ENCODE measurements at places on chromosomes 3 and 15.
A peak's percentile ranks its signal among the peaks of the same experiment; 100 is the strongest.

- DNase-seq, result no peak
Measured at GRCh38 chr3:74722211-74722610, 107.8 kb upstream of the CNTN3 start.

DNA sequence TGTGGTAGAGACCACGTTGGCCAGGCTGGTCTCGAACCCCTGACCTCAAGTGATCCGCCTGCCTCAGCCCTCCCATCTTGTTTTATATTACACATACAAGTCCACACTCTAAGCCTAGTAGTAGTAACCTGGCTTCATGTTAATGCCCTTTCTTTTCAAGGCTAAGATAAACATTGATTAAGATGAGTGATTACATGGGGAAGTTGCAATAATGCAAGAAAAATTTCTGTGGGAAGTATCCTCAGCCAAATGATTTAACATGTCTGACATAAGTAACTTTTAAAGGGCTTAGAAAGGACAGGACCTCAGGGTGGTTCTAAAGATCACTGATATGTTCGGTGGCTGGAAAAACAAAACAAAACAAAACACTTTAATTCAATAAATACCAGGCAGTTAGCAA is 72.1 kb downstream of the SFMBT1 start:
- no peak for DNase-seq

GRCh38 chr3:120839120-120839519 is 68.9 kb upstream of the STXBP5L start:
- no peak for DNase-seq

- no peak for DNase-seq
Measured at GRCh38 chr3:133293397-133294110, 106.3 kb upstream of the BFSP2 start.

- peak; percentile 78 for DNase-seq
Measured at GRCh38 chr3:140898340-140899180, 43.1 kb upstream of the SLC25A36 start.

- no peak for DNase-seq
Measured at GRCh38 chr3:97979610-97980009, 7.4 kb upstream of the RIOX2 start.

- no peak for DNase-seq
Measured at GRCh38 chr3:152331998-152332397, 63.3 kb downstream of the MBNL1 start.

DNA sequence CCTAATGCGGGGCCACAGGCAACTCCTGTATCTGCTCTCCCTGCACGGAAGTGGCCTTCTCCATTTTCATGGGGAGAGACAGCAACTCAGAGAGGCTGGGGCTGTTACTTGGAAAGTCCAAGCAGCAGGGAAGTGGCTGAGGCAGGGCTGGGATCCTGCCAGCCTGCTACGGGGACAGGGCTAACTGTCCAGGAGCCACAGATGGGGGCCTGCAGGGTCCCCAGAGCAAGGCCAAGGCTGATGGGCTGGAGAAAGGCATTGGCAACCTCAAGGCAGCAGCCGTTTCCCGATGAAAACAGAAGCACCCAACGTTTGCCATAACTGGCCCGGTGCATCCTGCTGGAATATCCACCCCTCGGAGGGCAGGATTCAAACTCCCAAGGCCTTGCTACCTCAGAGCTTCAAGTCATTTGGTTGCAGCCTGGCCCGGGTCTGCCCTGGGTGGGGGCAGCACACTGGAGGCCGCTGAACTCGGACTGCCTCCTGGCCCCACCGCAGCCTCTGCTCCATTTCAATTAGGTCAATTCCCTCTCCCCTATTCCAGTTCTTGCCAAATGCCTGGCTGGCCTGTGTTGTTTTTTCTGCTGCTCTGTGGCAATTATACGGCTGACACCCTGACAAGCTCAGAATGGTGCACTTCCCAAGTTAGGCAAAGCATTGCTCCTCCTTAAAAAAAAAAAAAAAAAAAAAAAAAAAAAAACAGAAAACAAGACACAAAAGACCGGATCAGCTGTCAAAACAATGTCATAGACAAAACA is 143.5 kb downstream of the NUP210 start:
- DNase-seq, result no peak

- DNase-seq, result peak; percentile 51
Measured at GRCh38 chr15:57861815-57862586, 155.5 kb downstream of the POLR2M start.

DNA sequence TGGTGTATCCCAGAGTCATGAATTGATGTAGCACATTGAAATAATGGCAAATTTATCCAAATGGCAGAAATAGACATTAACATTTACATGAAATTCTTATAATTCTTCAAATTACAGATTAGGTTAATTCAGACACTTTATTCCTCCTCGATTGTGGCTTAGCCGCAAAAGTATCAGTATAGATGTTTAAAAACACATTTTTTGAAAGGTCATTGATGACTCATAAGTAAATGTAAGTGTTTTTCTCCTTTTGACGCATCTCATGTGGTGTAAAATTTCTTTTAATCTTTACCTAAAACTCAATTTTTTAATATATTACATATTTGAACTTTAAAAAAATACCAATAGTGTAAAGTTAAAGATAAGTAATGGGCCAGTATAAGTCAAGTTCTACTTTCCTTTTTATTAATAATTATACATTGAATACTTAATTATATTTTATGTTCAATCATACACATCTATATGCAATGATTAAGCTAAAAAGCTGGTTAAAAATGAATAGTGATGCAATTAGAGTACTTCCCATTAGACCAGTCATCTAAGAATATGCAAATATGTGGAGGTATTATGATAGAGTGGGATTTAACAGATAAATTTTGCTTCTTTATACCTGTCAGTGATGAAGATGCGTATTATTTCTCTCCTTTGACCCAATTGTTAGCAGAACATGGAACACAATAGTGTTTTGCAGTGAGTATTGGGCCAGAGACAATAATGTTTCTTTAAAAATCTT is 678.1 kb upstream of the DPPA4 start:
- no peak for DNase-seq

DNA sequence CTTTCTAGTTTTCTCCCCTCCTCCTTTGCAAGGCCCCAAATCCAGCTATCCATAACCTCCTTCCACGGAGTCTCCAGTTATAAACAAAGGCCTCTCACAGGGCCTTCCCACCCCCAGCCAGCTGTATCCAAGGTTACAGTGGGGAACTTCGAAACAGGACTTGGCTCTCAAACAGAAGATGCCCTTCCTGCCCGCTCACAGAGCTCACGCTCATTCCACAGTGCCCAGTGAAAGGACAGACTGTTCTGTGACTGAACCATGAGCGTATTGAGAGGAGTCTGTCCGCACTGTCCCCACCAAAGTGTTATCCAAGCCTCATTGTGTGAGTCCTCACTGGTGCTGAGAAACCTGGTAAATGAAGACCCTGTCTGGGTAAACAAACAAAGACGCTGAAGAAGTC is 35.4 kb downstream of the ARHGAP31 start:
- no peak for DNase-seq
